Fibroblast of skin of scalp (primary cell): ENCODE measurements at places on chromosomes 11 and 22.

- DNase-seq = no peak
Measured at GRCh38 chr22:49637255-49637760, 190.4 kb downstream of the BRD1 start.

GRCh38 chr11:57413681-57414080 is 13.2 kb downstream of the SLC43A3 start:
- no peak for DNase-seq

GRCh38 chr11:111066846-111067245 is 178.7 kb upstream of the POU2AF2 start:
- DNase-seq = no peak

DNA sequence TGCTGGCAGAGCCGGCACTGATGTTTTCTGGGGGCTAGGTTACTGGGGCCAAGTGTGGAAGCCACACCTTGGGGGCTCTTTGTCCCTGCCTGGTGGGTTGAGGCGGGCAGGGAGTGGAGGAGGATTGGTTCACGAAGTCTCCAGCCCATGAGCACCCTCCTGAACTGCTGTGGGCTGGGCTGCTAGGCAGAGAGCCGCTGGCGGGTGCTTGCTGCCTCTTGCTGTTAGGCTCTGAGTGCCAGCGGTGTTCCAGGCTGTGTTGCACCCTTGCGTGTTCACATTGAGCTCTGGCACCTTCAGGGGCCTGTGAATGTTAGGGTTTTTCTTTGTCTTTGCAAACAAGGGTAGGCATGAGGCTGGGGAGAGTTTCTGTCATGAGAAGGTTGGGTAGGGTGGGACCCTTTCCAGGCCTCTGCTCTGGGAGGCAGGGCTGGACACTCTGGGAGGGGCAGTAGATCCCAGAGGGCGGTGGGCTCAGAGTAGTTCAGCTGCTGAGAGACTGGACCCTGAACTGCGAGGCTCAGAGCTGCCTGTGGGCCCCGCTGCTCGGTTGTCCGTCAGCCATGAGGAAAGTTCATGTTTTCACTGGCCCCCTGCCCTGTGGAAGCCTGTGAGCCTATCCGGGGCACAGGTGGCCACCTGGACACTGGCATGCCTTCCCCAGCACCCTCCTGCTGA is 24.0 kb upstream of the TMEM191C start:
- no peak for DNase-seq

- DNase-seq = no peak
Measured at GRCh38 chr22:22400099-22400498, 108.4 kb downstream of the ZNF280B start.

DNA sequence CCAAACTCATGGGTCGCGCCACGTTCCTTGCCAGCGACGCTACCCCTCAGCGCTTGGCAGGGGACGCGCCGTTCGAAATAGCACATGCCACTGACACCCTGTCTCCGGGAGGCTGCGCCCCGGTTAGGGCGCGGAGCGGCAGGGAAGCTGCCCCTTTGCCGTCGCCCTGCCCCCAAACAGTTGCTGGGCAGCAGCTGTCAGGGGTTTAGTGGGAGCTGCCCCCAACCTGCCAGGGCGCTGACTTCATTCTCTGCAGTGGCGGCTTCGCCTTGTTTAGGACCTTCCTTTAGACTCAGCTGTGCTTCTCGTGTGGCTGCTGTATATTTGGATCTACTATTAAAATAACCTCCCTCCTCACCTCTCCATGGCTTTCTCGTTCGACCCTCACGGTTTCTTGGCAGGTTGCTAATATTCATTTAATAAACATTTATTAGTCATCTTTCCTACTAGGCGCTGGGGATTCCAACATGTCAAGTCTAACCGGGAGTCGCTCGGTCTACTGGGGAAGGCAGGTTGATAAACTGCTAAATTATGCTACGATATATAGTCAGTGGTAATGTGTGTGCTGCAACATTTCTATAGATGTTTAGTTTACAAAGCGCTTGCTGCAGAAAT is 782 bp downstream of the TMEM109 start:
- DNase-seq = no peak

DNA sequence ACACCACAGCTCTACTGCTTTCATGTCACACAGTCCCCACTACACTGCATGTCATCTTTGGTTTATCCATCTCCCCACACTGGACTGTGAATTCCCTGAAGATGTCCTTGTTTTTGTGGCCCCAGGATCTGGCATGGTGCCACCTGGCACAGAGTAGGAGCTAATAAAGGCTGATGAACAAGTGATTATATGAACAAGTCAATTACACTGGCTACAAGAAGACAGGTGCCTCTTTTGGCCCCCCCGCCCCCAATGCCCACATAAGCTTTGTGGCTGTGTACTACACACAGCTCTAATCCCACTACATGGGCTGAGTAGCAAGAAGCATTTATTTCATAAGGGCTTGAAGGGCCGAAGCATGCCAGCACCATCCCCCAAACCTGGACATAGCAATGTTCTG is 24.7 kb downstream of the PLEKHA7 start:
- DNase-seq = no peak

- DNase-seq = no peak
Measured at GRCh38 chr11:12118949-12119348, 8.6 kb downstream of the MICAL2 start.

GRCh38 chr22:40660730-40661129 is 18.6 kb upstream of the MCHR1 start:
- no peak for DNase-seq

DNA sequence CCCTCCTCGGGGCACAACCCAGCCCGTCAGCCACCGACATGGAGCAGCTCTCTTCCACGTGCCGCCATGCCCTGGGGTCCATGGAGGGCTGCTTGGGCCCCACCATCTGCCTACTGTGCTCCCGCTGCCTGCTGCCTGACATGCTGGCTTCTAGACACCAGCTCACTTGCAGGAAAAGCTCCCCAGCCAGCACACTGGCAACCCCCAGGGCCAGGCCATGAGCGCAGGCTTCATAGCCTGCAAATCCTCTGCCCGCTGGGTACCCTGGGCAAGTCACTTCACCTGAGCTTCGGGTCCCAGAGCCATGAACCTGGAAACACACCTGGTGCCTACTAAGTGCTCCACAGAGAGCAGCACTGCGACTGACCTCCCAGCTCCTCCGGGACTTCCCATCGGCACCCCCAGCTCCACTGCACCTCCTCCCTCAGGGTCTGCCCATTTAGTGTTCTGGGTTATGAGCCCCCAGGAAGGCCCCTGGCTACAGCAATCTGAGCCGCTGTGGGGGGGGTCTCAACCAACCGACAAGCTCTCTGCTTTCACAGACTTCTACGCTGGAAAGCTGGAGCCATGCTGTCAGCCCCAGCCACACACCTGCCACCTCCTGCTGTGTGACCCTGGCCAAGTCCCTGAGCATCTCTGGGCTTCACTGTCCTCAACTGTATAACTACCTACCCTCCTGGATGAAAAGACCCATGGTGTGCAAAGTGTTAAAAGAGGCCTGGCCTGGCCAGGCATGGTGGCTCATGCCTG is 139.2 kb downstream of the CRYBB2 start:
- DNase-seq = no peak

DNA sequence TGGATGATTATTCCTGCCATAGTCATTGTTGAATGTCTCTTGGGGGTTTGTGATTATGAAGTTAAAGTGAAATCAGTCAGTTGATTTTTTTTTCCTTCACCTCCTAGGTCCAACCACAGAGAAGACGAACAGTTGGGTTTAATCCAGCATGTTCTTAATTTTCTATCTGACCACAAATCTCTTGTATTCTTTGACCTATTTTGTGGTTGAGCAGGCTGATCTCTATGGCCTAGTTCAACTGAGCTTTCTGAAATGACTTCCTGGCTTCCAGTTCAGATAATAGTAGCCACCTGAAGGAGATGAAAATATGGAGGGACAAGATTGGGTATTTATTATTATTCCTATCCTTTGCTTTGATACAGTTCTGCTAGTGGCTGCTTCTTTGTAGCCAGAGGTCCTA is 5.2 kb upstream of the OR56A5 start:
- DNase-seq = no peak

GRCh38 chr11:45060707-45061106 is 85.7 kb upstream of the PRDM11 start:
- no peak for DNase-seq

- DNase-seq = no peak
Measured at GRCh38 chr11:122872046-122872445, 10.5 kb upstream of the JHY start.

DNA sequence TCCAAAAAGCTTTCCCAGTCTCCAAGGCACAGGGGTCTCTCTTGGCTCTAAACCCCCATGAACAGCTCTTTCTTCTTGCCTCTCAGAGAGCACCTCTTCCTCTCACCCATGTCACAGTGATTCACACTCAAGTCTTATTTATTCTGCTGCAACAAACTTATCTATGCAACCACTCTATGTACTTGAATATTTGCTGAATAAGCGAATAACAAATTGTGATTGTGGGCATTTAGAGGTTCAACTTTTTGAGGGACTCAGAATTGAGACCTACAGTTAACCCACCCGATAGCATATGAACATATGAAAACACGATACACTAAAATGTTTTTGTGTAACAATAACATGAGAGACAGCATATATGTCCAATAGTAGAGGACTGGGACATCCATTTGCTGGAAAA is 137.1 kb upstream of the NARS2 start:
- no peak for DNase-seq

GRCh38 chr11:69422645-69423044 is 58.8 kb upstream of the LINC01488 start:
- no peak for DNase-seq

GRCh38 chr22:29661336-29661735 is 57.9 kb downstream of the NF2 start:
- no peak for DNase-seq

- DNase-seq = peak; percentile 70
Measured at GRCh38 chr11:75233754-75234172, 6.8 kb upstream of the TPBGL start.

DNA sequence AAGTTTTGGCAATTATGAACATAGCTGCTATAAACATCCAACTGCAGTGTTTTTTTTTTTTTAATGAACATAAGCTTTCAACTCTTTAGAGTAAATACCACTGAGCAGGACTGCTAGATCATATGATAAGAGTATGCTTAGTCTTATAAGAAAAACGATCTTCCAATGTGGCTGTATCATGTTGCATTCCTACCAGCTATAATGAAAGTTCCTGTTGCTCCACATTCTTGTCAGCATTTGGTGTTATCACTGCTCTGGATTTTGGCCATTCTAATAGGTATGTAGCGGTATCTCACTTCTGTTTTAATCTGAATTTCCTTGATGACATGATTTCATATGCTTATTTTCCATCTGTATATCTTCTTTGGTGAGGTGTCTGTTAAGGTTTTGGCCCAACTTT is 50.4 kb downstream of the PDGFD start:
- DNase-seq = no peak

DNA sequence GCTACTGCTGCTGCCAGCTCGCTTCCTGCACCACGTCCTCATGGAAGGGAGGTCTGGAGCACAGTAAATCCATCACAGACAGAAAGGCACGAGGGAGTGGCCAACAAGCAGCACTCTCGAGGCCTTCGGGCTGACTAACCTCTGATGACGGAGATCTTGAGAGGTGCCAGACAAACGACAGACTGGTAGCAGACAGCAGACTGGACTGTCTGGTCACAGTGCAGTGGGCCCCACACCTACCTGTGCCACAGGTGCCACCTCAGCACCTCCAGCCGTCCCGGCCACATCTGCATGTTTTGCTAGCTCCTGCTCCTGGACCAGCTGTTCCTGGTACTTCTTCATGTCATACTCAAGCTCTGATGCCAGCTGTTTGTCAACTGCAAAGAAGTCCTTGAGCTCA is 64.1 kb downstream of the NCAPD3 start:
- no peak for DNase-seq

DNA sequence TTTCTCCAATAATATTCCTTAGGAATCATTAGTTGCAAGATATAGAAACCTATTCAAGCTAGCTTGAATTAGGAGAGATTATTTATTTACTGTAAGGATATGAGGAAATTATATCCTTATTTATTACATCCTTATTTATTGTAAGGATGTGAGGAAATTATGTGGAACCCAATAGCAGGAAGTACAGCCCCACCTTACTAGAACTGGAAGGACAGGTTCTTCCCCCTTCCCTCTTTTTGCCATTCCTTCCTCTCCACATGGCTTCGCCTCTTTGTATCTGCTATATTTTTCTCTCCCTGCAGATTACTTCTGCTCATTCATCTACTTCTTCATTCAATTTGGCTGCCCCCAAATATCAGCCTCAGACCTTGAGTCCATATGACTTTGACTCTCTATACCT is 49.5 kb upstream of the B3GNT6 start:
- DNase-seq = no peak

DNA sequence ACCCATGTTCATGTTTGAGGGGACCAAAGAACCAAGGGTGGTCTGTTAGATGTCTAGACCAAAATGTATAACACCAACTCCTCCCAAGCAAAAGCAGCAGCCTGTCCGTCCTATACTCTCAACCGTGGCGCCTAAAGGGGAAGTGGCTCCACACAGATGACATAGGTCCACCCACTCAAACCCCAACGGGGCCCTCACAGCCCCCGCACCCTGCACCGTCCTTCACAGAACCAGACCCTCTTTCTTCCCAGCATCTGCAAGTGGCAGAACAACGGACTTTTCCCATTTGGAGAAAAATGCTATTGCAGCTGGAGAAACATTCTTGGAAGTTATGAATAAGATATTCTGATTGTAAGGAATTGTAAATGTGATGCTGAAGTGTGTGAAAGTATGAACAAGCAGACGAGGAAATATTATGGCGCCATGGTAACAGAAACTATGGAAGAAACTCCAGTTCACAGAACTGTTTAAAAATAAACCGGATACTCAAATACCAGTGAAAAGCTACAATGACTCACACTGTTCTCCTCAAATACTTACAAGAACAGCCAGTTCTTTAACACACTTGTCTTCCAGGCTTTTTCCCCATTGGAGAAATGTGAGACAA is 76.5 kb upstream of the ARFGAP3 start:
- peak; percentile 96 for DNase-seq

DNA sequence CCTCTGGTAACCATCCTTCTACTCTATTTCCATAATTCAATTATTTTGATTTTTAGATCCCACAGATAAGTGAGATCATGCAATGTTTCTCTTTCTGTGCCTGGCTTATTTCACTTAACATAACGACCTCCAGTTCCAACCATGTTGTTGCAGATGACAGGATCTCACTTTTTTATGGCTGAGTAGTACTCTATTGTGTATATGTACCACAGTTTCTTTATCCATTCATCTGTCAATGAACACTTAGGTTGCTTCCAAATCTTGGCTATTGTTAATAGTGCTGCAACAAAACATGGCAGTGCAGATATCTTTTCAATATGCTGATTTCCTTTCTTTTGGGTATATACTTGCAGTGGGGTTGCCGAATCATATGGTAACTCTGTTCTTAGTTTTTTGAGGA is 286.4 kb upstream of the C11orf87 start:
- no peak for DNase-seq

DNA sequence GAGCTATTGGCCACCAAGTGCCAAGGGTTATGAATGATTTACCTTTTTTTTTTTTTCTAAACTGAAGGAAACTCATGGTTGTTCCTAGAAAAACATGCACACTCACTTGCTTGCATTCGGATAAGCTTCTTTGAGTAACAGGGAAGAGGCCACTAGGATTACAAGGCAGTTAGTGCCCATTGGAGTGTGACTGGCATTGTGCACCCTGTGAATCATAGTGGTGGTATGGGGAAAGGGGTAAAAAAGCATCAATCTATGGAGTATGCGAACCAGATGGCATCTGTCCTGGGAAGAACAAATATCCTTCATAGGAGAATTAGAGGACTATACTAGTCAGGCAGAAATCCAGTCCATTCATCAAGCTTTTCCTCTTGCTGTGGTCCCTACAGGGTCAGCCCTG is 24.2 kb downstream of the CD44 start:
- no peak for DNase-seq
